Stimulated activated CD8-positive, alpha-beta memory T cell treated with anti-CD3 and anti-CD28 coated beads, Interleukin-15, amount 100 ng/mL, for 24 hours (primary cell): ENCODE measurements at places on chromosomes 6 and 20.

DNA sequence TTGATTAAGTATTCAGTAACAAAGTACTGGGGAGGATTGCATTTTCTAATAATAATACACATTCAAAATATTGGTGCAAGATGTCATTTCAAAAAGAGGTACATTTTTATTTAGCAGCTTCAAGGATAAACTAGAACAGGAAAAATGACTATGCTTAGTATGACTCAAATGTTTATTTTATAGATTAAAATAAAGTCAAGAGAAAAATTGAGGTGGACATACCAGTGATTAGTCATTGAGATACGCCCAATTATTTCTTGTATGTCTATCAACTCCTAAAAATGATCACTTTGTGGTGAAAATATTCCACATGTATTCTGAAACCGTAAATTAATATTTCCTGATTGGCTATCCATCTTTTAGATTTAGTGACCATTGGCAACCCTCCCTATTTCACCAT lies 96.7 kb downstream of the PHF3 start:
- no peak for DNase-seq

DNA sequence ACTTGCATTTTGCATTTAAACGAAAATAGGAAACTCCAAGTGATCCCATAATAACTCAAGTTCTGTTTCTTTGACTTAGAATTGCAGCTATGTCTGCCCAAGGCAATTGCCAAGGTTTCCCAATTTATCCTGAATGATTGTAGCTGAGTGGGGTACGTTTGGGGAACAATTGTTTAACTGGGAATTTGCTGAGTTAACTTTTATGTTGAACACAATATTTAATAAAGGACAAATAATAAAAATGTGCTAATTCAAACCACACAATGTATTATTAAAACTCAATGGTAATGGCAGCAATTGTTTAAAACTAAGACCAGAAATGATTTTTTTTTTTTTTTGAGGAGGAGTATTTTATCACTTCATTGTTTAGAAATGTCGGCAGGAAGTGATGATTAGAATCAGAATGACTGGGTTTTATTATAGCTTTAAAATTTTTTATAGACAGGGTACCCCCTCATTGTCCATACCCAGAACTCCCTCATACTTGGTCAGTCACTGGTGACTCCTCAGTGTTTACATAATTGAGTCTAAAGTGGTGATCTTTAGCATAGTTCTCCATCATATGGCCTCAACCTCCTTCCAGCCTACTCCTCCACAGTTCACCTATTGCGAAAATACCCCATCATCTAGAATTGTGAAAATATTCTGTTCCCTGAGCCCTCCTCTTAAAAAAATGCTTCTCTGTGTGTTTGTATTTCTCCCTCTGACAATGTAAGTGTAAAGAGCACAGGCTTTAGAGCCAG lies 389.2 kb upstream of the CITED2 start:
- no peak for DNase-seq

DNA sequence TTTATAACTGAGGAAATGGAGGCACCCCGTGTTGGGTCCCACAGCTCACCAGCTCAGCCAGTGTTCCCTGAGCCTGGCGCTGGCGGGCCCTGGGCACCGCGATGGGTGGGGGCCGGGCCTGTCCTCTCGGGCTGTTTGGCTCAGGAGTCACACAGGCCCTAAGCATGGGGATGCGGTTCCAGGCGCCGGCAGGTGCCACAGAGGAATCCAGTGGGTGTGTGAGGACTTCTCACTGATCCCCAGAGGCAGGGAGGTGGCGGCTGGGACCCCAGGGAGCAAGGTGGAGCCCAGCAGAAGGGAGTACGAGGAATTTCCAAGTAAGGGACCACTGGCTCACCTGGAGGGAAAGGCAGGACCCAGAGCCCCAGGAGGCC lies 57.5 kb downstream of the IRF4 start:
- DNase-seq = no peak

DNA sequence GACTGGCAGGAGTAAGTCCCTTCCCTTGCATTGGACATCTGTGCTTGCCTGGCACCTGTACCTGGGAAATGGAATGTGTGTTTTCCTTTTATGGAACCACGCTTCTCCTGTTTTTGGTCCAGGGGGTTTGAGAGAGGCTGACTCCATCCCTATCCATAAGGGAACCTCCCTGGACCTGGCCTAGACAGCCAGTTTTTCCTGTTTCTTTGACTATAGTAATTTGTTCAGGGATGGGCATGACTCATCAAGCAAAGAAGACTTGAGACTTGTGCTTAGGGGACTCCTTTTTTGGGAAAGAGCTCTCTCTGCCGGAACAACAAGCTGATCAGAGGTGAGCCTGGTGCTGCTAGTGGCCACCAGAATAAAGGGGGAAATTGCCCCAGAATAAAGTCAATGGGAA lies 393.8 kb downstream of the CDH26 start:
- no peak for DNase-seq

DNA sequence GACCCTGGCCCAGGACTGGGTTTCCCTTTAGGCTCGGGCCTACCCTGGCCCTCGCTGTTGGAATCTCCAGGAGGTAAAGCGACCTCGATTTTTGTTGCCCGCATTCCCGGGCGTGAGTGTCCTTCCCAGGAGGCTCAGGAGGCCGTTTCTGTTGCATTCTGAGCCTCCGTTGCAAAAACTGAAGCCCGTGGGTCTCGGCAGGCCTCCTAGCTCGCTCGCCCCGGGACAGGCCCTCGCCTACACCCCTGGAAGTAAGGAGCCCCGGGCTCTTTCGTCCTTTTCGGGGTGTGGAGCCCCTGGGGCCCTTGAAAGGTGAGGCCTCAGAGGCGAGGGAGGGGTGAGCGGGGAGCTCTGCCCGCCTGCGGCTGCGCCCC lies 2.3 kb downstream of the NR2E1 start:
- DNase-seq = no peak

DNA sequence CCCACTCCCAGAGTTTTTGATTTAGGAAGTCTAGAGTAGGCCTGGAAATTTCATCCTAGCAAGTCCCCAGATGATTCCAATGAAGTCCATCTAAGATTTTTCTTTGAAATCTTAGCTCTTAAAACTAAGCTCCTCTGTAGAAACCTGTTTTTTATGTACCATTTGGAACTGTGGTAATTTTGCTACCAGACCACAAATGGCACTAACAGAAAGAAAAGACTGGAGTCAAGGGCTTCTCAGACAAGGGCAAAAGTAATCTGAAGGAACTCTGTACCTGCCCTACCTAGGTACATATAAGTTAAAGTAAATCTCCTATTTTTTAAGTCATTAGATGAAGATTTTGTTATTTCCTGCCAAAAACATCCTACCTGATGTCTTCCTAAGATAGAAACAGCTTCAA lies 155.0 kb upstream of the HTR1E start:
- no peak for DNase-seq

GRCh38 chr6:130625825-130626527 lies 201.2 kb upstream of the SMLR1 start:
- DNase-seq = no peak

DNA sequence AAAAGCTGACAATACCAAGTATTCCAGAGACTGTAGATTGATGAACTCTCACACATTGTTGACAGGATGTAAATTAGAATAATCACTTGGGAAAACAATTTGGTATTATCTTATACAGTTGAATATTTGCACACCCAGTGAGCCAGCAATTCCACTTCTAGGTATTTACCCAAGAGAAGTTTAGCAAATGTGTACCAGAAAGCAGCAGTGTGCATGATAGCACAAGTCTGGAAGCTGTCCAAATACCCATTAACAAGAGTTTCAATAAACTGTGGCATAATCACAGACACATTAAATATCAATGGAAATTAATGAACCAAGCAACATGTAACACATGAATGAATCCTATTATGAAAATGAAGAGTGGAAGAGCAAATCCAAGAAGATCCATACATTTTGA lies 233.6 kb downstream of the TPBG start:
- no peak for DNase-seq

- DNase-seq = no peak
Measured at GRCh38 chr6:51533962-51534361, 553.5 kb downstream of the PKHD1 start.

- DNase-seq = no peak
Measured at GRCh38 chr6:87698547-87699006, 3.5 kb downstream of the AKIRIN2 start.

- no peak for DNase-seq
Measured at GRCh38 chr20:38203337-38203980, 38.4 kb upstream of the TGM2 start.

- DNase-seq = no peak
Measured at GRCh38 chr6:84731401-84731800, 33.0 kb downstream of the TBX18 start.

- no peak for DNase-seq
Measured at GRCh38 chr6:25297823-25298522, 18.8 kb downstream of the CARMIL1 start.

DNA sequence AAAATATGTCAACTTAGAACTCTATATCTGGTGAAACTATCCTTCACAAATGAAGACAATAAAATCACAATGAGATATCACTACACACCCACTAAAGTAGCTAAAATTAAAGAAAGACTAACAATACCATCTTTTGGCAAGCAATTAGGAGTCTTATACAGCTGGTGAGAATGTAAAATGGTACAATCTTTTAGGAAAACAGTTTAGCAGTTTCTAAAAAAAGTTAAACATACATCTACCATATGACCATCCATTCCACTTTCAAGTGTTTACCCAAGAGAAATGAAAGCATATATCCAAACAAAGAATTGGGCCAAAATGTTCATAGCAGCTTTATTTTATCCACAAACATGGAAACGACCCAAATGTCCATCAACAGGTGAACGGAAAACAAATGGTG lies 13.8 kb upstream of the EEF1A1 start:
- DNase-seq = no peak
